ENCODE measurements at places on chromosomes 12 and 14.

GRCh38 chr12:66156654-66157053 lies 13.1 kb downstream of the TMBIM4 start:
- no peak for DNase-seq

DNA sequence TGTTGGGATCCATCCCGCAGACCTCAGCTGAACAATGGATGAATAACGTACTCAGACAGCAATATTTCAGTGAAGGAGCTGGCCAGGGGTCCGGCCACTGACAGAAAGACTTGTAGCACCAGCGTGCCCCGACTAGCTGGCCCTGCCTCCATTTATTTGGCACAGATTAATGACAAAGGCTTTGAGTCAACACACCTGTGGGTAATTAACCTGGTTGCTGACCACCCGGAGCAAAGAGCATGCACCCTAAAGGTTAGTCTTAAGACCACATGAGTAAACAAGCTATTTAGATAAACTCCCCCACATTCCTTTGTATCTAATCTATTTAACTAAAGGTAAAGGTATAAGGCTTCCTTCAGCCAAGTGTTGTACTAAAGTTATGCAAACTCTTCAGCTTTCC lies 868.6 kb downstream of the LRFN5 start:
- DNase-seq, result no peak

DNA sequence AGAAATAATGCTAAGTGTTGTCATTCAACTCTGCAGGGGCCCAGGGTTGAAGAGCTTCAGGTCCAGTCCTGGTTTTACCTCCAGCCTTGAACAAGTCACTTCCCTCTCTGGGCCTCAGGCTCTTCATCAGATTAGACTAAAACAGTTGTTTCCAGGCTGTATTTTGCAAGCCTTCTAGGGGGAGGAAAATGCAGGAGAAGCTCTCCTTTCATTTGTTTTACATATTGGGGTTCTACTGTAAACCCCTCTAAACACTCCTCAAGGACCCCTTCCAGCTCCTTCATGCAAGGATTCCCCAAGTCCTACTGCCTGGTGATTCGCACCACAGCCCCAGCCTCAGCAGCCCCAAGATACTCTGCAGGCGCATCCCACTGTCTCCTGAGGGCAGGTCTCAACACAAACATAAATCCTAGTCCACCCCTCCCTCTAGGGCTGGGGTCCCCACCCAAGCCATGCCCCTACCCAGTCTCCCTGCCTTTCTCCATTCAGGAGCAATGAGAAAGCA lies 2.7 kb downstream of the SDR9C7 start:
- DNase-seq, result peak; percentile 18

GRCh38 chr12:122850048-122850445 lies 14.8 kb downstream of the HIP1R start:
- no peak for DNase-seq

DNA sequence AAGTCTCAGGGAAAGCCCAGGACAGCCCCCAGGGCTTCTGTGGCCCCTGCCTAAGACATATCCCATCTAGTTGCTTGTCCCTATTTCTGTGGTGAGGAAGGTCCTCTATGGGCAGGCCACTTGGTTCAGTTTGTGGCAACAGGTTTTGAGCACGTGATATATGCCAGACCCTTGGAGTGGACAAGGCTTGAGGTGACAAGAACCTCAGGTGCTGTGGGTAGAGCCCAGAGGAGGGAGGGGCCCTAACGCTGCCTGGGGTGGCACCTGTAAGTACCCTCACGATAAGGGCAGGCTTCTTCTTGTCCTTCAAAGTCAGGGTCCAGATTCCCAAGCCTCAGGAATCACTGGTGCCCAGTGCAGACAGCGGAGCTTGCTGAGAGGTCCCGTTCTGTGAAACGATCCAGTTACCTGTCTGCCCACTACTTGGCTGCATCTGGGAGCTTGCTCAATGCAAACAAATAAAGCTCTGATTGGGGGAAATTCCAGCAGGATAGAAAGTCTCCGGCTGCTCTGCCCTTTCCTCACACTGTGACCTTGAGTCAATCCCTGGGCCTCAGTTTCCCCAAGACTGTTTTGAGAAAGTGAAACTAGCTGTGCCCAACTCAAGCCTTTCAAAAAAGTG lies 47.7 kb upstream of the FAM181A start:
- no peak for DNase-seq

DNA sequence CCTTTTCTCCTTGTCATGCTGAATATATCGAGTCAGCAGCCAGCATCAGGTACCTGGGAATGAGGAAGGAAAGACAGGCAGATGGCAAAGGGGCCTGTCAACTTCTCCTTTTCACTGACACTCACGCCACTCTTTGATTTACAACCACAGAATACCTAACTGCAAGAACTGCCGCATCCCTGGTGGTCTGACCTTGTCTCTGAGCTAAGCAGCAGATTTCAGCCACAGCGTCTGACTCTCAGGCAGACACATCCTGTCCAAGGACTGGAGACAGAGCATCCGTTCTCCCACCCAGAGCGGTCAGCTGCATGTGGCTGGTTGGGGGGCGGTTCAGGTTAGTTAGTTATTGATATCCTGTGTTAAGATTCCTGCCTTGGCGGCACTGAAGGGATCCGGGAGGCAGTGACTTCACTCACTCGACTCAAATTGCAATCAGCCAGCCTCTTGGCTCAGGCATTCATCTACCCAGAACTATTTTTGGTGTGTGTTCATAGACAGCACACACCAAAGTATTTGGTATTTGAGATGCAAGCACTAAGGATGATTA lies 11.2 kb upstream of the MAP1LC3B2 start:
- DNase-seq, result no peak
